Lower lobe of right lung (tissue), 2 donors: ENCODE measurements at places on chromosomes 1 and 21.

DNA sequence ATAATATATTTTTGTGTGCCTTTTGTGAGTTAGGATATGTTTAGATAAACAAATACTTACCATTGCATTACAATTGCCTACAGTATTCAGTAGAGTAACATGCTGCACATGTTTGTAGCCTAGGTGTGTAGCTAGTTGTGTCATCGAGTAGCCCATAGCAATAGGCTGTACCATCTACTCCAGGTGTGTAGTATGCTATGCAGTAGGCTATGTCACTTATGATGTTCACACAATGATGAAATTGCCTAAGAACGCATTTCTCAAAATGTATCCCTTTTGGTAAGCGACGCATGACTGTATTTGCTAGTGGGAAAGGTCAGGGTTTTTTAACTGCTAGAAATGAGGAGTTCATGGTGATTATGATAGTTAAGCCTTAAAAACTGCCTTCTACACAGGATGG lies 30.0 kb upstream of the B3GALT5 start:
- no peak overlapping the region for H3K27ac ChIP-seq
- DNase-seq = no peak
- H3K4me3 ChIP-seq = no peak overlapping the region
- H3K27me3 ChIP-seq = no peaks in the 10 kb centered on the region
- H3K4me1 ChIP-seq = no peaks in the 10 kb centered on the region
- no peaks in the 10 kb centered on the region for H3K36me3 ChIP-seq

GRCh38 chr1:47731730-47732129 lies 265.5 kb downstream of the TRABD2B start:
- no peaks in the 10 kb centered on the region for H3K36me3 ChIP-seq
- H3K4me3 ChIP-seq = no peak overlapping the region

GRCh38 chr1:51473331-51474115 lies 45.5 kb downstream of the EPS15 start:
- peaks cover 8% of the 10 kb centered on the region for H3K36me3 ChIP-seq
- H3K4me3 ChIP-seq = no peak overlapping the region
- H3K27me3 ChIP-seq = no peaks in the 10 kb centered on the region
- no peak for DNase-seq
- H3K27ac ChIP-seq = no peak overlapping the region

DNA sequence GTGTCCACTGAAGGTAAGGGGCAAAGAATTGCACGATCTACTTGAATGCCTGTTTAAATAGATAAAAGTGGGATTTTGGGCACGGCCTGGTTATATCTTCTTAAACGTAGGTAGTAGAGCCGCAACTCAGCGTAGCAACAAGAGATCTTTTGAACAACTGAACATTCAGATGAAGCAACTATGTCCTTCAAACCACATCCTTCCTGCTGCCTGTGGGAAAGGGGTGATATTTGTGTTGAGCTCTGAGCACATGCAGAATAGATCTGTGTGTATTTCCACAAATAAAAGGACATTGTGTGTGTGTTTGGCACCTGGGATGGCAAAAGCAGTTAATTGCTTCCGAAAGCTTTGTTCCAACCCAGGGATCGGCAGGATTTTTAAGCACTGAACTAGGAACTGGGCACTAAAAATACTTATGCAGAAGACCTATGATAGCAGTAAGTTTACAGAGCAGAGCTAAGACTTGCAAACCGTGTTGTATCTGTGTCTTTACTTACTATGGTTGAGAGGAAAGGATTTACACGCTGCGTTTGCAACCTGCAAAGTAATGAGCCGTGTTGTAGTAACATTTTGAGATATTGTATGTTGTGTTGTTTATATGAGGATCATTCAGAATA lies 333.4 kb downstream of the CHRM3 start:
- H3K36me3 ChIP-seq = no peaks in the 10 kb centered on the region
- DNase-seq = no peak
- no peaks in the 10 kb centered on the region for H3K27me3 ChIP-seq
- H3K4me1 ChIP-seq = peaks cover 14% of the 10 kb centered on the region

- no peak overlapping the region for H3K27ac ChIP-seq
- no peak for DNase-seq
- H3K36me3 ChIP-seq = no peaks in the 10 kb centered on the region
Observed at GRCh38 chr1:90802622-90803021, 85.5 kb upstream of the BARHL2 start.

GRCh38 chr1:153358691-153358975 lies 979 bp downstream of the S100A9 start:
- peak overlapping the region; percentile 44 for H3K4me3 ChIP-seq
- no peaks in the 10 kb centered on the region for H3K27me3 ChIP-seq
- peak overlapping the region; percentile 80 for H3K27ac ChIP-seq
- no peaks in the 10 kb centered on the region for H3K36me3 ChIP-seq
